NCI-H2081 treated with DMSO at 0.1 percent for 48 hours (cell line): ENCODE measurements at places on chromosomes 5 and 9.

GRCh38 chr9:136564379-136564988, 18.6 kb upstream of the NOTCH1 start:
- no peak for DNase-seq

DNA sequence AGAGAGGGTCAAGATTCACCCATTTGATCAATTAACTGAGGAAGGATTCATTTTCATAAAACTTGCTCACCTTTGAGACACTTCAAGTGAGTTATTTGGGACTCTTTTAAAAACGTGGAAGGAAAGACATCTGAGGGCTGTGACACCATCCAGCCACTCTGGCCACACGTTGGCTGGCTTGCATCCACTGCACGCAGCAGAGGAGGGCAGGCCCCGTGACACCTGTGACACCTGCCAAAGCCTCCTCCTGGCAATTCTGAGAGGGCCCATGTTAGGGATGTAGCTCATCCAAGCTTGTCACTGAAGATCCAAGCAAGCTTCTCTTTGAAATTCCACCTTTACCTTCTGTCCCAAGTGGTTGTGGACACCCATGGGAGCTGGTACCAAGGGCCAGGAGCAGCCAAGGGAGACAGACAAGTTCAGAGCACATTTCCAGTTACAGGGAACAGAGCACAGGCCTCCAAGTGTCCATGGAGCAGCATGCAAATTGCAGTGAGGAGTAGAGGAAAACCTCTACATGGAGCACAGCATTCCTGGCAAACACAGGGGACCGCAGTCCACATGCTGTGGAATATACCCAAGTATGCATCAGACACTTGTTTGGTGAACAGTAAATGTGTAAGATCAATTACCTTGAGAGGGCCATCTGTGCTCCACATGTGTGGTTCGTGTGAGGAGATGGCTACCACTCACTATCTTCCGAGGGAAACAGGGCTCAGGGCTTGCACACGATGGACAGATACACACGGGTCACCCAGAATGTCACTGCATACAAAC, 4.8 kb downstream of the PRSS3 start:
- DNase-seq: no peak

DNA sequence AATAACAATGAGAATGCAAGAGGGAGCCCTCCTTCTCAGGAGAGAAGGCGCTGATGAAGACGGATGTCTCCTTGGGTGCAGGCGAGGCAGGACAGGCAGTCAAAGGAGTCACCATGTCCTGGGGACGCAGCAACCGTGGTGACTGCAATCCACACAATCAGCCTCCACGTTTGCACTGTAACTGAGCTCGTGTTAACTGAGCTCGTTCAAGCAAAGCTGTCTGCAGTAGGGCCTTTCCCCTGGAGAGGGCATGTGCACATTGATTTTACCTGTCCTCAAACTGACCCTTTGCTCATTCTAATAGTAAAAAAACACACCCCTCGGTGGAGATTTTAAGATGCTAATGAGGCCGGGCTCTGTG, 2.8 kb downstream of the SARDH start:
- no peak for DNase-seq

- DNase-seq: no peak
These were observed 19.6 kb upstream of the TIFAB start for GRCh38 chr5:135471726-135472125.

- no peak for DNase-seq
These were observed 33.4 kb upstream of the ADAMTS2 start for GRCh38 chr5:179378441-179379271.

GRCh38 chr9:504921-505740, 290.5 kb downstream of the DOCK8 start:
- no peak for DNase-seq
